ENCODE measurements at places on chromosomes 5 and 9.

DNA sequence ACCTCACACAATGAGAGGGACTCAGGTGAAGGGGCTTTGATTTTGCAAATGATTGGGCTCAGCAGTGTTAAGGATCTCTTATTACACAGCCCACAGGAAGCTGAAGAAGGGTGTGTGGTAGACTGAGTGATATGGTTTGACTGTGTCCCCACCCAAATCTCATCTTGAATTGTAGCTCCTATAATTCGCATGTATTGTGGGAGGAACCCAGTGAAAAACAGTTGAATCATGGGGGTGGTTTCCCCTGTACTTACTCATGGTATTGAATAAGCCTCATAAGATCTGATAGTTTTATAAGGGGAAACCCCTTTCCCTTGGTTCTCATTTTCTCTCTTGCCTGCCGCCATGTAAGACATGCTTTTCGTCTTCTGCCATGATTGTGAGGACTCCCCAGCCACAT is 132.5 kb upstream of the FBXL7 start:
- no peak for DNase-seq

GRCh38 chr5:53601570-53601969 is 41.1 kb downstream of the NDUFS4 start:
- DNase-seq = no peak

DNA sequence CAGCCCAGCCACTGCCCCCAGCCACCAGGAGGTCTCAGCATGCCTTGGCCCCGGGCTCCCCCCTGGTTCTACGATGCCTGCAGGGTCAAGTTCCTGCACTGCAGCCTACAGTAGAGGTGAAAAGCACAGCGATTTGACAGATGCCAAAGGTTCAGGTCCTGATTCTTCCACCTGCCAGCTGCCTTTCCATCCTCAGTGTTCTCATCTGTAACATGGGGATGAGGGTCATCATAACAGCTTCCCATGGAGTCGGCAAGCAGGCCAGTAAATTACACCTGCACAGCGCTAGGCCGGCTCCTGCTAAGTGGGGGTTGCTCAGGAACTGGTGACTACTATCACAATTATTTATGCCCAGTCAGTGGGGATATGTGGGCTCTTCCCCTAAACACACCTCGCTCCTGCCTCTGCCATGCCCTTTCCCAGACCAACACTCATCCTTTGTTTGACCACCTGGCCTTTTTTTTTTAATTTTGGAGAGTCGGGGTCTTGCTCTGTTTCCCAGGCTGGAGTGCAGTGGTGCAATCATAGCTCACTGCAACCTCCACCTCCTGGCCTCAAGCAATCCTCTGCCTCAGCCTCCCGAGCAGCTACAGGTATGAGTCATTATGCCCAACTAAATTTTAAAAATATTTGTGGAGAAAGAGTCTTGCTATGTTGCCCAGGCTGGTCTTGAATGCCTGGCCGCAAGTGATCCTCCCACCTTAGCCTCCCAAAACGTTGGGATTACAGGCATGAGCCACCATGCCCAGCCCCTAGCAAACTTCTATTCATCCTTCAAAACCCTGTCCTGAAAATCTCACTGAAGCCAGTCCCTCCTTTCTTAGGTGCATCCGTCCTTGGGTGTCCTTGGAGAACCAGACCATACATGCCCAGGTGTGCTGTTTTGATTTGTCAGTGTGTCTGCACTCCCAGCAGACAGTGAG is 6.4 kb downstream of the ENG start:
- DNase-seq = no peak

- no peak for DNase-seq
Measured at GRCh38 chr5:41083306-41083705, 12.2 kb upstream of the MROH2B start.

DNA sequence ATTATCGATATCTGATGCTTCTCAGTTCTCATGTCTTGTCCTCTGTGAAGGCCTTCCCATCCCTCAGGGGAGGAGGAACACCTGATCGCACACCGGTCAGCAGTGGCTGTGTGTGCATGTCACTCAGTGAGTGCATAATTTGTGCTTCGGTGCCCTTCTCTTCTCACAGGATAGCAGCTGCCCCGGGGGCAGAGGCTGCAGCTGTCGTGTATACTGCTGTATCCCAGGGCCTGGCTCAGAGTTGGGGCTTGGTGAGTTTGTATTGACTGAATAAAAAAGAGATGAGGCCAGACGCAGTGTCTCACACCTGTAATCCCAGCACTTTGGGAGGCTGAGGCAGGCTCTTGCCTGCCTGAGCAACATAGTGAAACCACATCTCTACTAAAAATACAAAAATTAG is 49.7 kb upstream of the NCS1 start:
- peak; percentile 36 for DNase-seq

DNA sequence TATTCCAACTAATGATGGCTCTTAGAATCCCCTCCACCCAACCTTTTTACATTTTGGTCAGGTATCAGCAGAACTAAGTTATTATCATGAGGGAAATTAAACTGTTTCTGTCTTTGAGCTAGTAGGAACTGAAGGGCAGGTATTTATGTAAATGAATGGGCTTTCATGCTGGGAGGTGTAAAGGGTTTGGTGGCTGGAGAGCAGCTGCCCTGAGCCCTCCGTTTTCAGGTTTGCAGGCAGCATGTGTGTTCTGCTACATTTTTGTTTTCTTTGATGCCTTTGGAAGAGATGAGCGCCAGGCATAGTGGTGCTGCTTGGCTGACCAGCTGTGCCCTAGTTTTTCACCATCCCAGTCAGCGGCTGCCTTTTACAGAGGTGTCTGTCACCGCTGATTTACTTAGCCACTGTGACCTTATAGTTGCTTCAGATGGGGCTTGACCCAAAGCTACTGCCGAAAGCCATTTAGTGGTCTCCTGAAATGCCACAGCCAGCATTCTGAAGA is 231.9 kb downstream of the MAST4 start:
- DNase-seq = peak; percentile 53
